MM.1S (cell line): ENCODE measurements at places on chromosomes 6 and 20.

GRCh38 chr6:144578385-144579350, 293.5 kb downstream of the UTRN start:
- no peak for DNase-seq

GRCh38 chr6:30450548-30450908, 38.8 kb upstream of the HLA-E start:
- no peak for DNase-seq

DNA sequence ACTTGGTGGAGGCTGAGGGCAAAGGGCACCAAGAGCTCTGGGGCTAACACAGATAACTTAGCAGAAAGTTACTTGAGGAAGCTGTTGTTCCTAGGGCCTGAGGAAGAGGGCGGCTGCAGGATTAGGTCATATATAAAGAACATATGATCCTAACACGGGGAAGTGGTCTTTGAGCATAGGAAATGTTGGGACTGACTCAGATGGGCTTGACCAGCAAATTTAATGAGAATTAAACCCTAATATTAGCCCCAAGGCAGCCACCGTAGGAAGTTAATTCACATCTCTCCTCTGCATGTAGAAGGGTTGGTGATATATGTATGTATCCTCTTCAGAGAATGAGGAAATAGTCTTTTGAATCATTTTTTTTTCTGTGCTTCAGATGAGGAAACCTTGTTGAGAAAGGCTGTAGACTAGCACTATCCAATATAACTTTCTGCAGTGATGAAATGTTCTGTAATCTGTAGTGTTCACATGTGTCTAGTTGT, 9.2 kb upstream of the ZBTB9 start:
- no peak for DNase-seq

DNA sequence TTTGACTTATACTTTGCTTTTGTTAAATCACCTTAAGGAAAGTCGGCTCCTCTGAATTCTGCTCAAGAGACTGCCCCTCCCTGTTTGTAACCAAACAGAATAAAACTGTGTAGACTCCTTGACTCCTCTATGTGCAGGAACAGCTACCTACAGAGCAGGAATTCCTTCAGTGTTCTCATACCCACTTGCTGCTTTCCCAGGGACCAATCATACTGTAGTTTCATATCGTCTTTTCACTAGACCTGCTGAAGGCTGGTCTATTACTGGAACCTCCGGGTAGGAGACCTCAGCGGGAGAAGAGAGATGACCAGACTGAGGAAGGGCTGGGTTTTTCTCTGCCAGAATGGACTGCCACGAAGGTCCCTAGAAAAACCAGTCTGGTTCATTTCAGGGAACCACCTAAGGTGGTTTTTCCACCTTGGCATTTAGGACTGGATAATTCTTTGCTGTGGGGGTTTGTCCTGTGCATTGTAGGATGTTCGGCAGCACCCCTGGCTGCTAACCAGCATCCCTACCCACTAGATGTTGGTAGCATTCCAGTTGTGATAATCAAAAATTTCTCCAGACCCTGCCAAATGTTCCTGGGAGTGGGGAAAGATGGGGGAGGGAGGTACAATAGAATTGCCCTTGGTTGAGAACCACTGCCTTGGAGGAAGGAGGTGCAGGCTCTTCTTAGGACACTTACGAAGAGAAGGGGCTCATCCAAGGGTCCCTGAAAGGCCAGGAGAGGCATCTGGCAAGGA, 80.5 kb downstream of the DNAAF9 start:
- no peak for DNase-seq

DNA sequence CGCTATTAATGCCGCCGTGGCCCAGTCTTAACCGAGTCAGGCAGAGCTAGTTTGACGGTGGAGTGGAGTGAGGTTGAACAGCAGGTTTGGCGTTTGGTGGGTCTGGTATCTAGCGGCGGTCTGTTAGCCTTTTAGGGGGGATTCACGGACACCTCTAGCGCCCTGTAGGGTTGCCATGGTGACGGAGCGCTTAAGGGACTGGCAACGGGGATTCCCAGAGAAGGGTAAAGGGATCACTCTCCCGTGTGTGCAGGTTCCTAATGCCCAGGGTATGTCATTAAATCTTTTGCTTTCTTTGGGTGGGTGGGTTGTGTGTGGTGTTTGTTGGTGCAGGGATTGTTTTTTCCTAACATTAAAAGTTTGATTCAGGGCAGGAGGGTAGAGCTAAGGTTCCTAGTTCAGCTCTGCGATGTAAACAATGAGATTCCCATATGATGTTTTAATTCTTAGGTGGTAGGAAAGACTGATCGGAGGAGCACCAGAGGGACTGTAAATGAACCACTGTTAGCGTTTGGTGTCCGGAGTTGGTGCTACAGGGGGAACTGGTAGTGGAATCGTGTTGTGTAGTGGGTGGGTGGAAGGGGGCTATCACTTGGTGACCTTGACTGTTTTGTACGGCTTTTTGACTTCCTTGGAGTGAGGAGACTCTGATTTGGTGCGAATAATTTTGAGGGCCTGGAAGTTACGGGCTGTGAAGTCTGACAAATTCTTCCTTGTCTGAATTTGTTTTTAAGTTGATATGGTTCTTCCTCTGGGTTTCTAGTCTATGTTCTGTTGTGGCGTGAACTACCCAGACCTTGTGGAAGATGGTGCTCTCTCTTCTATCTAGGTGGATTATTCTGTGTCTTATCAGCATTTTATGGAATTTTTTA, 5.0 kb downstream of the BRD2 start:
- DNase-seq = peak; percentile 49

- no peak for DNase-seq
Observed at GRCh38 chr6:121505284-121505683, 69.8 kb downstream of the GJA1 start.

GRCh38 chr6:133587546-133588160, 301.3 kb upstream of the TCF21 start:
- no peak for DNase-seq

GRCh38 chr20:25547063-25547462, 38.3 kb downstream of the NINL start:
- DNase-seq = no peak

- no peak for DNase-seq
Observed at GRCh38 chr6:35330541-35331119, 11.7 kb upstream of the PPARD start.

DNA sequence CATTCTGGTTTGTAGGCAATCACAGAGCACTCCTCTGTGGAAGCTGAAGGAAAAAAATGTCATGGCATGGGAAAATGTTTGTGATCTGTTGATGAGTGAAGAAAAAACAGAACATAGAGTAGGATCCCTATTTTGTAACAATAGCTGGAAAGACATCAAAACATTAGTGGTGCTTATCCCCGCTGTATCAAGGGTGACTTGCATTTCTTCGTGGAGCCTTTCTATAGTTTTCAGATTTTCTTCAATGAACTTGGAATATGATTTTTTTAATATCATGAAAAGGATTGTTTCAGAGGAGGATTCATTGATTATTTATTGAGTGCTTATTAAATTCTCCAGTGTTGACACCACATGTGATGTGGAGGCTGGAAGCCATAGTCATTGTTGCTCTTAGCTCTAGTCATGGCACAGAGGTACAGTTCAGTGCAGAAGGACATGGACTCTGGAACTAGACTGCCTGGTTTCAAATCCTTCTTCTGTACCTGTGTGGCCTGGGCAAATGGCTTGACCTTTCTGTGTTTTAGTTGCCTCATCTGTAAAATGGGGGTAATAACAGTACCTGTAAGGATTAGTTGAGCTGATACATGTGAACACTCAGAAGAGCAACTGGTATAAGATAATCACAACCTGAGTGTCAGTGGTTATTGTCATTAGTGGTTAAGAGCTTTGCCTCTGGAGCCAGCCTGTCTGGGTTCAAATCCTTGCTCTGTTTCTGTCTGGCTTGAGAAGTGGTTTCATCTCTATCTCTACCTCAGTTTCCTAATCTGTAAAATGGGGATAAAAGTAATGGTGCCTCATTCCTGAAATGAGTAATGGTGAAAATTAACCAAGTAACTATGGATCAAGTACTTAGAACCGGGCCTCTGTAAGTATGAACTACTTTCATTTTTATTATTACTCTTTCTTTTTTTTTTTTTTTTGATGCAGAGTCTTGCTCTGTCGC, 14.7 kb upstream of the CDKN1A start:
- DNase-seq = no peak

DNA sequence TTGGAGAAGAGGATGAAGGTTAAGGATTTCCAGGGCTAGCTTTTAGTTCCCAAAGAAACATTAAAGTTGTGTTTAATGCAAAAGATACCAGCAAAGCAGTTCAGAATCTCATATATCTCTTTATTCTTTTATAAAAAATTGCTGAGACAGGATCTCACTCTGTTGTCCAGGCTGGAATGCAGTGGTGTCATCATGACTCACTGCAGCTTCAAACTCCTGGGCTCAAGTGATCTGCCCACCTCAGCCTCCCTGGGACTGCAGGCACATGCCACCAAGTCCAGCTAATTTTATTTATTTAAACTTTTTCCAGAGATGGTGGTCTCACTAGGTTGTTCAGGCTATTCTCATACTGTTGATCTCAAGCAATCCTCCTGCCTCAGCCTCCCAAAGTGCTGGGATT, 41.1 kb upstream of the CAP2 start:
- no peak for DNase-seq

GRCh38 chr6:34688956-34689355, 7.6 kb downstream of the ILRUN start:
- DNase-seq = no peak

DNA sequence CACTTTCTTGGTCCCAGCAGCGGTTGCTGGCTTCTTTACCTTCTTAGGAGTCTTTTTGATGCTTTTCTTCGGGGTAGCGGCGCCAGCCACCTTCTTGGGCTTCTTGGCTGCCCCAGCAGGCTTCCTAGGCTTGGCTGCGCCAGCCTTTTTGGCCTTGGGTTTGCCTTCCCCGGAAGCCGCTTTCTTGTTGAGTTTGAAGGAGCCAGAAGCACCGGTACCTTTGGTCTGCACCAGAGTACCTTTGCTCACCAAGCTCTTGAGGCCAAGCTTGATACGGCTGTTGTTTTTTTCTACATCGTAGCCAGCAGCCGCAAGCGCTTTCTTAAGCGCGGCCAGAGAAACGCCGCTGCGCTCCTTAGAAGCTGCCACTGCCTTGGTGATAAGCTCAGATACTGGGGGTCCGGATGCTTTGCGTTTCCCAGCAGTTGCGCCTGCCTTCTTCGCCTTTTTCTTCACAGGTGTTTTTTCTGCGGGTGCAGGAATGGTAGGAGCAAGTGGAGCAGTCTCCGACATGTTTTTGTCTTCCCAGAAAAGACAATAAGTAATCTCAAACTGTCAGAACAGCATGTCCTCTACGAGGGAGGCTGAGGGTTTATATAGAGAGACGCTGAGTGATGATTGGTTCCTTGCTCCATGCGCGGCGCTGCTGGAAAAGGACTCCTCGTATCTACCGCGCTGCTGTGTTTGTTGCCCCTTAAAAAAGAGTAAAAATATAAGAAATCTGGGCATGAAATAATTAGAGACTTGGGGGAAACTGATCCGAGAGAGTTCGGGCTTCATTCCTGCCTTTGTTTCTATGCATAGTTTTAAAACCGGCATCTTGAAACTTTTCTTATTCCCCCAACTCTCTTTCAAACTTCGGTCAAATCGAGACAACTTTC, 130.3 kb upstream of the BTN3A2 start:
- peak; percentile 80 for DNase-seq

DNA sequence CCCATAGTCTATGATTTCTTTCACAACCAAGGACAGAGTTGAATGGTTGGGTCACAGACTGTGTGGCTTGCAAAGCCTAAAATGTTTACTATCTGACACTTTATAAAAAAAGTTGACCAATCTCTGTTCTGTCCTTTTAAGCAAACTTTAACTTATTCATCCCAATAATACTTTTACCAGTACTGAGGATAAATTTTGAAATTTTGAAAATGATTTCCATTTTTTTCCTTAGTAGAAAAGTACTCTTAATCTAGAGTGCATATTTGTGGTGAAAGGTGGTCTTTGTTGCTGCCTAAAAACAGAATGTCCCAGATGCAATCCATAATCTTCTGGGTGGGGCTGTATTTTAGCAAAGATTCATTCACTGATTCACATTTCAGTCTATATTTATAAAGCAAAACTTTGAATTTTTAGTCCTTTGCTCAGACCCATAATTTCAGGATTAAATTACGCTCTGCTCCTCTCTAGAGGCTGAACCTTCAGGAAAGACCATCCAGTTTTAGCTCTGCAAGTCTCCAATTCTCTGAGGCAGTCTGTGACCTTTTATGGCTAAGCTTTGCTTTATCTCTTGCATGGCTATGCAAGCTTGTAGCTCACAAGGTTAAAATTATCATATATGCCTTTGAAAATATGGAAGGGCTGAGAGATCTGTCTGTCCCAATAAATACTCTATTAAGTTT, 573.5 kb downstream of the COL12A1 start:
- no peak for DNase-seq

- DNase-seq = no peak
Observed at GRCh38 chr20:22833851-22834250, 201.3 kb upstream of the SSTR4 start.

DNA sequence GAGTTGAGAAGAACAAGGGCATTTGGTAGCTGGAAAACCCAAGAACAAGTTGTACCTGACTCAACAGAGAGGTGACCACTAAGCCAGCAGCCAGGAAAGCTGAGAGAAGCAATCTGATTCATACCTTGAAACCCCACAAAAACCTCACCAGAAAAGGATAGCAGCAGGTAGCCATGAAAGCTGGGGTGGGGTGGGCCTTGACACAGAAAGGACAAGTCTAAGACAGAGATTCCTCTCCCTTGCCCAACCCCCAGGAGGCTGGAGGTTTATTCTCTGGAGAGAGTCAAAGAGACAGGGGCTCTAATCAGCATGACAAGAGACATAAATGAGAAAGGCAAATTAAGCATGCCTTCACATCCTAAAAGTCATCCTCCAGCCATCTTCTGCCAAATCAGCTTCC, 151.7 kb upstream of the DST start:
- peak; percentile 30 for DNase-seq

DNA sequence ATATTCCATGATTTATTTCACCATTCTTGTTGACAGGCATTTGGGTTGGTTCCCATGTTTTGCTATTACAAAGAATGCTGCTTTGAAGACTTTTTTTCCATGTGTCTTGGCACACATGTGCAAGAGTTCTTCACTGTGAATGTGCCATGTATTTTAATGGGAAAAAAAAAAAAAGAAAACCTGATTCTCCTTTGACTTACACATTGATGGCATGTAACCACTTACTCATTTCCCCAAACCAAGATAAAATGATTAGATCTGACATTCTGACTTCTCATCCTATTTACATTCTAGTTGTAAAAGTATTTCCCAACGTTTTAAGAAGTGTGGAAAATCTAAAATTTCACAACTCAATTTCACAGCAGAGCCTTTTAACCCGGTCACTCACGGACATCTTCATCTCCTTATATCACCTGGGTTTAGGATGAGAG, 4.4 kb downstream of the CAP2 start:
- no peak for DNase-seq

DNA sequence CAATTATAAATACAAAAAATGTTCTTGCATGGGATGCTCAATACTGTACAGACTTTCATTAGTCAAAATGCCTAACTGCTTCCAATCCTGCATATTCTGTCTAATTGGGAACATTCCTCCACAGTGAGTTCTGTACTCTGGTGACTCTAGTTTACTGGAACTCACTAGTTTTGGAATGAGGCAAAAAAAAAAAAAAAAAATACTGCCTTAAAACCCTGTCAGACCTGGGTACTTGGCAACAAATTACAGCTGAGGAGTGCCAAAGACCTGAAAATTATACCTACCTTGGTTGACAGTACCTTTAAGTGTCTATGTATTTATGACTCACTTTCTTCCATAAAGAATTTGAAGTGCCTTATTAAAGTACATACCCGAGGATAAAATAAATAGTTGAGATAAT, 276.7 kb downstream of the FARS2 start:
- DNase-seq = no peak

- DNase-seq = no peak
Observed at GRCh38 chr6:98547634-98548033, 286.7 kb upstream of the POU3F2 start.

GRCh38 chr6:169867751-169868191, 116.3 kb downstream of the ERMARD start:
- no peak for DNase-seq
